ENCODE measurements at places on chromosomes 5 and 9. TPM values are rescaled to one million over a fixed set of nuclear protein-coding genes. Genes with fewer than 3 reads are reported as not detected.

GRCh38 chr5:42317575-42317974, 105.7 kb upstream of the GHR start:
- no peak overlapping the region for H3K27ac ChIP-seq
- no peaks in the 10 kb centered on the region for H3K27me3 ChIP-seq
- H3K4me1 ChIP-seq = no peaks in the 10 kb centered on the region
- H3K36me3 ChIP-seq = no peaks in the 10 kb centered on the region

DNA sequence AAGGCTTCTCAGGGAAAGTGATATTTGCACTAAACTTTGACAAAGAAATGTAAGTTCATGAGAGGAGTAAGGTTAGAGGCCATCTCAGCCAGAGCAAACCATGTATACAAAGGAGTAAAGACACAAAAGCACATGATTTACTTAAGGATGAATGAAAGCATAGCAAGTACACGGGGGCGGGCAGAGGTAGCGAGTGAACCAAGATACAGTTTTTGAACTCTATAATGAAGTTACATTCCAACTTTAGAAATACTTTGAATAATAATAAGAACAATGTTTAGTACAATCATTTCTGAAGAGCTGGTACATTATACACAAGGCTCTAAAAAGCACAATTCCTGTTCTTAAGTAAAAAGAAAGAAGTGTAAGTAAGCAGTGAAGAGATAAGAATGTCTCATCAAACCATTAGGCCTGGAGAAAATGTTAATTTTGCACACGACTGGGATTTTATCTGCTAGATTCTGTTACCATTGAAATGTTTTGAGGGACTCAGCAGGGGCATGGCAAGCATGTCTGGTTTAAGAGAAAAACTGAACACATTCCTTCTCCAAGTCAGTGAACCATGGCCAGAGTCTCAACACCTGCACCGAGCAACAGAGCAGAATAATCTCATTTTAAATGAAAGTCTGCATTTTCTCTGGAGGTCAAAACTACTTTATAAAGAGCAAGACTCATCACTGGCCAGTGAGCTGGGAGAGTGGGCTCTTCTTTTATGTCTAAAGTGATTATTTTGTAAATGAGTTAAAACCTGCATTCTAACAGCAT, 147.6 kb upstream of the TRPM3 start:
- no peak for DNase-seq
- no peaks in the 10 kb centered on the region for H3K27me3 ChIP-seq
- H3K4me3 ChIP-seq = no peak overlapping the region
- H3K36me3 ChIP-seq = no peaks in the 10 kb centered on the region

DNA sequence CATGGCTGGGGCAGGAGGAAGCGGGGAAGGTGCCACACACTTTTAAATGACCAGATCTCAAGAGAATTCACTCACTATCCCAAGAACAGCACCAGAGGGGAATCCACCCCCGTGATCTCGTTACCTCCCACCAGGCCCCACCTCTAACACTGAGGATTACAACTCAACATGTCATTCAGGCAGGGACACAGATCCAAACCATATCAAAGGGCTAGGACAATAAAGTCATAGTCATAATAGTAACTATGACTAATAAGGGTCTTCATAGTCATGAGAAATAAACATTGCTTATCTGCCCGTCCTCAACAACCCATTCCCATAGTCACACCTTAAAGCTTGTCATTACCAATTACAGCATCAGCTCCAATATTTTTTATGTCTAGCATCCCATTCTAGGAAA, 65.3 kb upstream of the SMC2 start:
- no peaks in the 10 kb centered on the region for H3K27me3 ChIP-seq
- no peaks in the 10 kb centered on the region for H3K4me1 ChIP-seq
- no peak for DNase-seq
- no peak overlapping the region for H3K27ac ChIP-seq

GRCh38 chr5:66426259-66427138, 169.7 kb upstream of the MAST4 start:
- H3K36me3 ChIP-seq = no peaks in the 10 kb centered on the region
- no peak for DNase-seq
- H3K27me3 ChIP-seq = no peaks in the 10 kb centered on the region
- H3K4me3 ChIP-seq = no peak overlapping the region
- H3K4me1 ChIP-seq = no peaks in the 10 kb centered on the region

DNA sequence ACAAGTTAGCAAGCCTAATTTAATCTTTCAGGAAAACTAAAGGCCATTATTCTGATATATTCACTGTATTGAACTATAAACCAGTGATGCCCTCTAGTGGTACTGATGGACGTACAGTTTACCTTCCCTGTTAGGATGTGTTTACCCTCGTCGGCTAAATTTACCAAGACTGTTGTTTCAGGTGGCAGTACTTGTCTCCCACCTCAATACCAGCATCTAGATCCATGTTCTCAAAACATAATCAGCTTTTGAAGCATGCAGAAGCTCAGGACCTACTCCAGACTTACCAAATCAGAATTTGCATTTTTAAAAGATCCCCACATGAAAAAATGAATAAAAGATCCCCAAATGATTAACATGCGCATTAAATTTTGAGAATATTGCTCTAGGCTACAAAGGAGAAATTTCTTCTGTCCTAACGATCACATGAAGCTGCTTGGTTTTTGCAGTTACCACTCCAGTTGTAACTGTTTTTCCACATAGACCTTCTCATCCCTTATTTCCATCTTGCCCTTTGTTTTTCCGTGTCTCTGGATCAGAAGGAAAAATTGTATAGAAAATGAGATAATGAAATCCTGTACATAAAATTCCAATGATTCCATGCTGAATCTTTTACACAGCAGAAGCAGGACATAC, 3.2 kb upstream of the BAAT start:
- H3K27me3 ChIP-seq = no peaks in the 10 kb centered on the region
- DNase-seq = no peak
- peaks cover 23% of the 10 kb centered on the region for H3K36me3 ChIP-seq
- no peaks in the 10 kb centered on the region for H3K4me1 ChIP-seq

DNA sequence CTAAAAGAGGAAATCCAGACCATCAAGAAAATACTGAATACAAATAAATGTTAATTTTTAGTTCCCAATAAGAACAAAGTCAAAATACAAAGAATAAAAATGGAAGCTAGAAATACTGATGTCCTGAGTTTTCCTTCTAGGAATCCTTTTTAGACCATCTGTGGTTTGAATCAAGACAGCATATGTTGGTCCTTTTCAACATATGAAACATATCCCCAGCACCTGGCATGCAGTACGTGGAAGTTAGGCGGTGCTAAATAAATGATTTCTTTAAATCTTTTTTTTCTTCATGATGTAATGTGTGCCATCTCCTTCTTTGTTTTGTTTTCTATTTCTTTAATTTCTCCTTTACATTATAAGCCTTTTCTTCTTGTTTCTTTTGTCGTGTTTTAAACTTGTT, 34.0 kb downstream of the KIAA1958 start:
- peak; percentile 52 for DNase-seq
- H3K4me1 ChIP-seq = no peaks in the 10 kb centered on the region
- H3K4me3 ChIP-seq = no peak overlapping the region
- no peaks in the 10 kb centered on the region for H3K36me3 ChIP-seq
- H3K27ac ChIP-seq = no peak overlapping the region
- H3K27me3 ChIP-seq = no peaks in the 10 kb centered on the region

- DNase-seq = no peak
- H3K27ac ChIP-seq = no peak overlapping the region
- H3K36me3 ChIP-seq = no peaks in the 10 kb centered on the region
- peaks cover 12% of the 10 kb centered on the region for H3K4me1 ChIP-seq
Observed at GRCh38 chr5:140147460-140147859, 21.7 kb downstream of the IGIP start.

GRCh38 chr9:13500034-13500433, 220.5 kb upstream of the MPDZ start:
- H3K36me3 ChIP-seq = no peaks in the 10 kb centered on the region
- no peak overlapping the region for H3K4me3 ChIP-seq
- H3K27me3 ChIP-seq = no peaks in the 10 kb centered on the region
- DNase-seq = no peak
- H3K27ac ChIP-seq = no peak overlapping the region
- H3K4me1 ChIP-seq = no peaks in the 10 kb centered on the region

DNA sequence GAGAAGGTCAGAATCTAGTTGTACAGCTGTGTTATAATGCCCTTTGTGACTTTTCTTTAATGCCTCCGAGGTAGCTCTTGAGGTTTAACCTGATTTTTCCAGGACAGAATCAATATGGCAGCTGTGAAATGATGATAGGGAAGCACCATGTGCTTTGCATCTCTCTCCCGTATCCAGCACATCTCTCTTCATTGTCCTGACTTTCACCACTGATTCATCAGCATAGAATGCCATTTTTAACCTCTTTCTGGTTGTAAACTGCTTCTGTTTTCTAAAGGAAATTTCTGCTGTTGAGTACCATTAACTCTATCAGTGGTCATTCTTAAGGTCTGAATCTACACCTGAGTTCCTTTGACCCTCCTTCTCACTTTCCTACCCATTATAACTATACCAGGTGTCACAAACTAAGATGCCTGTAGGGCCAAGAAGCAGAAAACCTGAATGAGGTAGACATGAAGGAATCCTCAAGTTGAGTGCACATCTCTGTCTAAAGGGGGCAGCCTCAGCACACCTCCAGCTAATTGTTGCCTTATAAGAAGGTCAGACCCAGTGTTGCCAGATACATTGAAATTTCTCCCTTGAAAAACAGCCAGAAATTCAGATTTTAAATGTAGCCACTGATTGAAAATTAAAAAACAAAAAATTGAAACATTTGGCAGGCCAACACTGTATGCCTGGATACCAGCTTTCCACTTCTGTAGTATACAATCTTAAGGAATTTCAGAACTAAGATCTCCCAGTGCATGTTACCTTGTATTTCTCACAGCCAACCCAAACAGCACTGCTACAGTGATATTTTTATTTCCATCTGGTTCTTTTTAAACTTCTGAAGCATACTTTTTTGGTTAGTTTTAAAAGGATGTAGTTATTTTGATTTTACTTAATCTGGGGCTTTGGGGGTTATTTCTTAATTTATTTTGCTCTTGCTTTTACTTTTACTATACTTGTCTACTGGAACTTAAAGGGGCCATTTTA, 35.8 kb upstream of the TLX3 start:
- H3K27ac ChIP-seq = no peak overlapping the region
- H3K4me3 ChIP-seq = no peak overlapping the region
- no peaks in the 10 kb centered on the region for H3K36me3 ChIP-seq
- H3K4me1 ChIP-seq = no peaks in the 10 kb centered on the region

GRCh38 chr5:62909326-62909725, 330.7 kb downstream of the LRRC70 start:
- no peak for DNase-seq
- H3K27ac ChIP-seq = no peak overlapping the region
- no peaks in the 10 kb centered on the region for H3K4me1 ChIP-seq
- no peak overlapping the region for H3K4me3 ChIP-seq
- no peaks in the 10 kb centered on the region for H3K36me3 ChIP-seq
- H3K27me3 ChIP-seq = no peaks in the 10 kb centered on the region

DNA sequence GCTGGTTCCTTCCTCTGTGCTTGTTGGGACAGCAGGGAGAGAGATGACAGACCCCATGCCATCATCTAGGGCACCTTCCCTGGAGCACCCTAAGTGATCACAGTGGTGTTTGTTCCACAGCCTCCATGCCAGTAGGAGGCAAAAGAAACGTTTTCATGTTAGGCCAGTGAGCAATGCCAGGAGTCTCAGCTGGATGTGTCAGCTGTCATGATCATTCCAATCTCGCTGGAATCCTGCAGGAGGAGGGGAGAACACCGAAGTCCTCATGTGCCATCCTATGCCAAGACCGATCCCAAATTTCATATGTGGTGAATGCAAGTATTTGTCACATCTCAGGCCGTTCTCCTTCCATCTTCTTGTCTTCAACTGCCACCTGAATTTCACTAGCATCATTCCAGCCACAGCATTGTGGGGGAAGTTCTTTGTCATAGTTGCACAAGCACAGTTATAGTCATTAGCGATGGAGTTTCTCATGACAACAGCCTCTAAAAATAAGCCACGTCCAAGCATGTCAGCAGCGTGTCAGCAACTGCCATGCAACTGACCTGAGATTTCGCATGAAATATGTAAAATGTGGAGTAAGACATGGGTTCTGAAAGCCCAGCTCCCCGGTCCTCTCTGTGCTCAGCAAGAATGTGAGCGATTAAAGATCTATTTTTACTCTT, 97.2 kb upstream of the DNAH5 start:
- H3K4me3 ChIP-seq = no peak overlapping the region
- H3K27me3 ChIP-seq = no peaks in the 10 kb centered on the region
- H3K36me3 ChIP-seq = no peaks in the 10 kb centered on the region
- H3K27ac ChIP-seq = no peak overlapping the region

GRCh38 chr5:138639326-138639725, 64.1 kb upstream of the HSPA9 start:
- no peak overlapping the region for H3K4me3 ChIP-seq
- H3K27ac ChIP-seq = no peak overlapping the region
- DNase-seq = no peak
- no peaks in the 10 kb centered on the region for H3K36me3 ChIP-seq

- no peak for DNase-seq
- H3K4me3 ChIP-seq = no peak overlapping the region
- no peak overlapping the region for H3K27ac ChIP-seq
- no peaks in the 10 kb centered on the region for H3K4me1 ChIP-seq
- peaks cover 40% of the 10 kb centered on the region for H3K36me3 ChIP-seq
Observed at GRCh38 chr5:655406-655805, 37.7 kb downstream of the TPPP start.

DNA sequence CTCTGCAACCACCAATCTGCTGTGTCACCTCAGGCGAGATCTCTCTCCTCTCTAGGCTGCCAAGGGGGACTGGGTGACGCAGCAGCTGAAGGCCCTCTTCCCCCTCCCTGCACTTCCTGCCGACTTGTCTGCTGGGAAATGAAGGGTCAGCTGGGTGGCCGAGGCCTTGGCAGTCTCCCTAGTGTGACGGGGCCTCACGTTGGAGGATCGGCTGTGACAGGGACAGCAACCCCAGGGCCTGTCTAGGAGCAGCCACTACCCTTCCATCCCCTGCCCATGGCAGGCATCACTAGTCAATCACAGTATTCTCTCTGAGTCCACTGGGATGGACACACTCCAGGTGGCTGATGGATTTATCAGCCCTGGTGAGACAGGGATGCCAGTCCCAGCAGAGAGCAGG, 107.3 kb upstream of the SARDH start:
- H3K4me3 ChIP-seq = no peak overlapping the region
- no peaks in the 10 kb centered on the region for H3K36me3 ChIP-seq
- peaks cover 21% of the 10 kb centered on the region for H3K4me1 ChIP-seq
- DNase-seq = peak; percentile 62
- H3K27me3 ChIP-seq = no peaks in the 10 kb centered on the region
- H3K27ac ChIP-seq = peak overlapping the region; percentile 70

GRCh38 chr5:156411185-156411613, 84.2 kb downstream of the SGCD start:
- no peak for DNase-seq
- no peaks in the 10 kb centered on the region for H3K36me3 ChIP-seq
- H3K4me3 ChIP-seq = no peak overlapping the region
- no peak overlapping the region for H3K27ac ChIP-seq
- no peaks in the 10 kb centered on the region for H3K4me1 ChIP-seq

COL23A1 gene
- 7.0 TPM for polyA plus RNA-seq

TENT4A gene
- 32.5 TPM for polyA plus RNA-seq

RC3H2 gene
- polyA plus RNA-seq = 41.8 TPM

KCNMB1 gene
- 1.9 TPM for polyA plus RNA-seq

MEIKIN gene
- 0.17 TPM for polyA plus RNA-seq

CCNO gene
- 5.1 TPM for polyA plus RNA-seq

All from left lung (tissue), 14 donors.